ENCODE measurements at places on chromosomes 16 and 17.

DNA sequence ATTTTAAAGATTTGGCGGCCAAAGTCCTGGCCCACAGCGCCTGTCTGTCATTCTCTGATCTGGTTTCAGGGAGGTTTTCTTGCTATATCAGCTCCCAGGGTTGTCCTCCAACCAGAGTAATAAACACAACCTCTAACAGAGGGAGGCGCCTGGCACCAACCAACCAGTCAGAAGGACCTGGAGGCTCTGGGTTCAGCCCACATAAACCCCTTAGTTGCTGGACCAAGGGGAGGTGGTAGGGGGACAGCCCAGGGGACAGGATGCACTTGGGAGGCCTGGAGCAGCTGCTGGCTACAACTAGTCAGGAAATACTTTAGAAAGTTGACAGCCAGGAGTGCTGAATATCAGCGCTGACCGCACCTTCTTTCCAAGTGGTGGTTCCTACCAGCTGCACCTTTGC, 41.7 kb upstream of the CDRT4 start:
- DNase-seq = no peak

- DNase-seq = no peak
Measured at GRCh38 chr16:85347213-85347591, 234.9 kb upstream of the CIBAR2 start.

DNA sequence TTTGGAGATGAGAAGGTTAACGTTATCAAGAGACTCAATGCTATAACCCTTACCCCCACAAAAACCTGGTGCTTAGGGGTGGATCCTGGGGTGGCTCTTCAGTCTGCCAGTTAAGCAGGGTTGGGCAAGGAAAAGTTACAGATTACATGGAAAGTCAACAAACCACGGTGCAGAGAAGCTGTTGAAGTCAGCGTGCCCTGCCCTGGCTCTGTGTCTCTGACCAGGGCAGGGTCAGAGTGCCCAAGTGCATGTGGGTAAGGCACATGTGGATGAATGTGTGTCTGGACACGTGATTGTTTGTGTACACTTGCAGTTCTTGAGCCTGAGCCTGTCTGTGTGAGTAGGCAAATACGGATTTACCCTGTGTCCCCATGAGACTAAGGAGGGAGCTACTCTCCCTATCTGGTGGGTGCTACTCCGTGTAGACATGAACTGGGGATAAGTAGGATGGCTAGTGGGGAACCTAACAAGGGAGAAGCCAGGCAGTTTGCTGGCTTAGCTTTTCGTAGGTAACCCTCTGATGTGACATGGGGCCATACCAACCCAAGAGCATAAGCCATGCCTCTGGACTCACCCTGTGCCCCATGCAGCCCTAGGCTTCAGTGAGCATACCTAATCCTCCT, 5.5 kb downstream of the IGFBP4 start:
- peak; percentile 84 for DNase-seq

DNA sequence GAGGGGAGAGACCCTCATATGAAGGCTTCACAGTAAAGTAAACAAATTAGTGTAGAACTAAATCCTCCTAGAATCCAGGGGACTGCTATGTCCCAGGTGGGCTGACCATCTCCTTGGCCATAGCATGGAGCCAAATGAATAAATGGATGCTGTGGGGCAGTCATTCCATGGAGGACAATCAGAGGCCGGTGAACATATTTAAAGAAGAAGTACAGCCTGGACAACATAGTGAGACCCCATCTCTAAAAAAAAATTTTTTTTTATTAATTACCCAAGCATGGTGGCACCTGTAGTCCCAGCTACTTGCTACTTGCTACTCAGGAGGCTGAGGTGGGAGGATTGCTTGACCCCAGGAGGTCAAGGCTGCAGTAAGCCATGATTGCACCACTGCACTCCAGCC, 5.3 kb upstream of the CBFB start:
- DNase-seq = no peak

- no peak for DNase-seq
Measured at GRCh38 chr16:87851601-87852000, 17.7 kb downstream of the SLC7A5 start.

DNA sequence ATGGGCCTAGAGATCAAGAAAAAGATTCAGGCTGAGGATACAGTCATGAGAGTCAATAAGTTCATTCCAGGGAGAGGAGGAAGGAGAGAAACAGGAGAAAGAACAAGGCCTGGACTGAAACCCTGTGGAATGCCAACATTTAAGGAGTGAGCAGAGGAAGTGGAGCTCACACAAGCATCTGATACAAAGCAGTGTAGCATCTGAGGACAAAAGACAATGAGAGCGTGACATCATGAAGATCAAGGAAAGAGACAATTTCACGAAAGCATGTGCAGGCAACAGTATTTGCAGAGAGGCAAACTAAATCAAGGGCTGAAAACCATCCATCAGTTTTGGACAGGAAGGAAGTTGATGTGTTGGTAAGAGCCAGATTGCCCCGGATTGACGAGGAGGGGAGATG, 25.3 kb upstream of the SCNN1B start:
- DNase-seq = no peak

DNA sequence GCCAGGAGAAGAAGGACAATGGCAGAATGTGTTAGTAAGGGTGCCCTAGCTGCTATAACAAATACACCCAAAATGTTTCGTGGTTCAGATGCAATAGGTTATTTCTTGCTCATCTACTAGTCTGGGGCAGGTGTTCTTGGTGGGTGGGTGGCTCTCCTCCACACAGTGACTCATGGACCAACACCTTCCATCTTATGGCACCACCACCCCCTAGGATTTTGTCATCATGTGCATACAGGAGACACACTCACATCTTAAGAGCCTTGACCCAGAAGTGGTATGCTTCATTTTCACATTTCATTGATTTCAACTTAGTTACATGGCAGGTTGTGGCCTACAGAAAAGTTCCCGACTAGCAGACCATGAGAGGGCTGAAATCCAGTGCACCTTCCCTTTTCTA, 114.7 kb downstream of the AMFR start:
- no peak for DNase-seq

DNA sequence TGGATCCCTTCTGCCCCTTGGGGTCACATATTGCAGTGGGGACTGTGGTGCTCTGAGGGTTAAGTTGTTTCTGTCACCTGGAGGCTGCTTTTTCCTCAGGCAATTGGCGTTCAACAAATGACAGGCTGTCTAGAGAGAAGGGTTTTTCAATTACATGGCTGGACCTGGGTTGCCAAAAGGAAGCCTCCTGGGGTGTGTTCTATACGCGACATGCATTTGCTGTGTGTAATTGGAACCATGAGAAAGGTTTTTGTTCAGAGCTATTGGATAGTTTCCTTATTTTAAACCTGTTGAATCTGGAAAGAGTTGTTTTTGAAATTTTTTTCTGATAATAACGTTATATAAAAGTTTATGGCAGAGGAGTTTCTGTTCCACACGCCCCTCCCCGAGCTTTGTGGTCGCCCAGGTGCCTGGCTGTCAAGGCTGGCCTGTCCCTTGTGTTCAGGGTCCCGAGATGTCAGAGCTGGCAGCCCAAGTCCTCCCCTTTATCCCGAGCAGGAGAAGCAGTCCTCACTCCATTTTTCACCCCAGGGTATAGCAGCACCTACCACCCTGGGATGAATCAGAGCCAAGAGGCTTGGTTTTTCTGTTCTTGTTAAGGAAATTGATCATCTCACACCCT, 26.1 kb upstream of the ZNF750 start:
- no peak for DNase-seq

GRCh38 chr17:19328441-19329061, 34.0 kb downstream of the B9D1 start:
- no peak for DNase-seq

DNA sequence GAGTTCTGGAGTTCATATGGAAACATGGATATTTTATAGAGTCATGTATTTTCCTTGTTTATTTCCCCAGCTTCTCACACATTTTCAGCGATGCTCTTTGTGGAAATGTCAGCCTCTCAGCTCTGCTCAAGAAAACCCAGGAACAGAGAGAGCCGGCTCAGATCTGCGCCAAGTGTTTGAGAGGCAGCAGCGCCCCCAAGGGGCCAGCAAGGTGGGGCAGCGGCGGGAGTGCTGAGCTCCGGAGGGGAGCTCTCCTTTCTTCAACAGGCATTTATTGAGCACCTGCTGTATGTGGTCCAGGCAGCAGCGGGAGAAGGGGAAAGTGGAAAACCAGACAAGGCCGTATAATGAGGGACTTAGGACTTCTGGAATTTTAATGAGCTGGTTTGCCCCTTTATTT, 421.1 kb upstream of the C16orf82 start:
- no peak for DNase-seq

DNA sequence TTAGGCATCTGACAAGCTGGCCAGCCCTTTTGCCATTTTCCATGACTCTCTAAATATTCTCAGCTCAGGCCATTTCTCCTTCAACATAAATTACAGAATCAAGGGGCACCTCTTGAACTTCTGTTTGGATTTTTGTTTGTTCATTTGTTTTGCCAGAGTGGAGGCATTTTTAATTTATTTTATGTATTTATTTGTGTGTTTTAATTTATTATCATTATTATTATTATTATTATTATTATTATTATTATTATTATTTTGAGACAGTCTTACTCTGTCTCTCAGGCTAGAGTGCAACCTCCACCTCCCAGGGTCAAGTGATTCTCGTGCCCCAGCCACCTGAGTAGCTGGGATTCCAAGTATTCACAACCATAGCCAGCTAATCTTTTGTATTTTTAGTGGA, 1578.0 kb downstream of the CDH8 start:
- no peak for DNase-seq

- DNase-seq = no peak
Measured at GRCh38 chr16:2962334-2963073, 1.6 kb upstream of the KREMEN2 start.

- no peak for DNase-seq
Measured at GRCh38 chr16:85848986-85849385, 49.5 kb downstream of the COX4I1 start.

- DNase-seq = peak; percentile 76
Measured at GRCh38 chr16:67530013-67530939, 1.6 kb downstream of the RIPOR1 start.

DNA sequence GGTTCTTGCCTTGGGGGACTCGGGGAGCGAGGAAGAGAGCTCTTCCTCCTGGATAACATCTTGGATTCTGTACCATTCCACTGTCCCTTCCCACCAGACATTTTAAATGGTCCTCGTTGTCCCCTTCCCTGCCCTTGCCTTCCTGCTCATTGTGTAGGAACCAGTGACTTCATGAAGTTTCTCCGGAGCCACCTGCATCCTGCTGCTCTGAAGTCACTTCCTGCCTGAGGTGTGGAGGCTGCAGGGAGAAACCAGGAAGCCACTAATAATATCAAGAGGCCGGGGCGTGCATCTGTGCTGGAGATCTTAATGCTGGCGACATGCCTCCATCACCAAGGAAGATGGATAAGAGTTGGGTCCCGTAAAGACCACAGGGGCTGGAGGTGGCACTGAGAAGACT, 6.2 kb upstream of the SLC16A13 start:
- DNase-seq = peak; percentile 35

DNA sequence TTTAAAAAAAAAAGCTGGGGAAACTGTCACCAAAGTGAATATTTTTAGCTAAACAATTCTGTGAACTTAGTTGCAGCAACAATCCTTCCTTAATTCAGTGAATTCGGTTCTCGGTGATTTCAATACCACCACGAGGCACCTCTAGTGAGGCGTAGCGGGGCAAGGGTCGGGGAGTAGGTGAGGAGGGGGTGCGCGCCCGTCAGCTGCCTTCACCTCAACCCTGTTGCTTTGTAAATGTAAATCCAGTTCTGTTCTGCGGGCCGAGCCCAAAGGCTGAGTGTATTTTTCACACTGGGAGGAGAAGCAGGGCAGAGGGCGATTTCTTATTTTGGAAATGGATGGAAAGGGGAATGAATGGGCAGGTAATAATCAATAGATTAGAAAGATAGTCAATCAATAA, 17.4 kb downstream of the SALL1 start:
- DNase-seq = no peak

DNA sequence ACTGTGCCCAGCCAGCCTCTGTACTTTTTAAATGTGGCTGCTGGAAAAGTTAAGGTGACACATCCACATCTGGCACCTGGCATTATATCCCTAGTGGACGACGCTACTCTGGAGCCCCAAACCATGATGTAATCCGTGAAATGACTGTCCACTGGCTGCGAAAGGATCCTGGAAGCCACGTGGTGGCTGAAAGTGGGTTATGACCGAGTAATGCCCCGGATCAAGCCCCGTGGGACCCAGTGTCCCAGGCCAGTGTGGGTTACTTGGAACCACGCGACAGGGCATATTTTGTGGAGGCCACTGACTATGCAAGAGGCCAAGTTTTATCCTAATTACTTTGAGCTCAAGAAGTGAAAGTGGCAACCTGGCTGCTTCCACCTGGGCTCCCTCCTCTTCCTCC, 79.6 kb downstream of the PGS1 start:
- DNase-seq = no peak

DNA sequence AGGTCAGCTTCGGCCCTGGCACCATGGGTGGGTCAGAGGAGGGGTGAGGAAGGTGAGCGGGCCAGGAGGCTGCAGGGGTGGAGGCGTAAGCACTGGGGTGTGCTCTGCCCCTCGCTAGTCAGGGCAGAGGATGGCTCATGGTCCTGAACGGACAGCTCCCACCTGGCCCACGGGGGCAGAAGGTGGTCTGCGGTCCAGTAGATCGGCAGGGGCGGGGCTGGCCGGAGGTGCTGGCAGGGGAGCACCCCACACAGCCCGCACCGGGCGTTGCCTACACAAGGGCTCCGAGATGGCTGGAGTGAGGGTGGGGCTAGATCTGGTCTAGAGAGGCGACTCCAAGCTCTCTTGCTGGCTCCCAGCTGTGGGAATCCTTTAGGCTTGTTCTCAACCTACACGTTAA, 8.2 kb downstream of the NPTX1 start:
- DNase-seq = no peak

DNA sequence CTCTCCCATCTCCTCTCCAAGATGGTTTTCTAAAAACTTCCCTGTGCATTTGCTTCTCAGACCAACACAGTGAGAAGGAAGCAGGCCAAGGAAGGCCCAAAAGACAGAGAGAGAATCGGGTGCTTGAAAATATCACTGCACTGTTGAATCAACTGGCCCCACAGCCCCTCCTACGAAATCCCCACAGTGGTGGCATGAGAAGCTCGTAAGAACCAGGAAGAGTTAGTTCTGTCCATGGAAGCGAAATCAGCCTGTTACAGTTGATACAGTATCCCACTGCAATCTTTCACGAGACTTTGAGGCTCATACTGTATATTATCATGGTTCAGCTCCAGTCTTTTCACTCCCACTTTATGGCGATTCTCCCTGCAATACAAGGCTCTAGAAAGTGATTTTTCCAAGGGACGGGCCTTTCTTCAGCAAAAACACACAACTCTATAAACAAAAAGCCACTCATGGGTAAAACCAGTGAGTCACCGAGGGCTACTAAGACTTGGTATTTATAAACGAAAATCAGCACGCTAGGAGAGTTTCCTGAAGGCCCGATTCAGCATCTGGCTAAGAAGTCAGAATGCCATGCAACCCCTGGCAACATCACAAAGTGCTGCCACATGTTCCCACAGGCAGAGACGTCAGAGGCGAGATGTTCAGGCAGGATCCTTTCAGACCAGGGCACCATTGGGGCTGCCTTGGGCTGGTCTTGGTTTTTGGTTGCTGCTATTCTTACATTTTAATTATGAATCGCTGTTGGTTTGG, 185.7 kb downstream of the IRX5 start:
- no peak for DNase-seq

GRCh38 chr16:30054959-30055553, 10.5 kb upstream of the ALDOA start:
- DNase-seq = peak; percentile 54

- DNase-seq = peak; percentile 36
Measured at GRCh38 chr17:10156948-10157607, 41.3 kb downstream of the GAS7 start.

- no peak for DNase-seq
Measured at GRCh38 chr16:25585526-25585925, 106.2 kb upstream of the HS3ST4 start.

All from transverse colon (tissue), 4 donors.